ENCODE measurements at places on chromosomes 2 and 18.

DNA sequence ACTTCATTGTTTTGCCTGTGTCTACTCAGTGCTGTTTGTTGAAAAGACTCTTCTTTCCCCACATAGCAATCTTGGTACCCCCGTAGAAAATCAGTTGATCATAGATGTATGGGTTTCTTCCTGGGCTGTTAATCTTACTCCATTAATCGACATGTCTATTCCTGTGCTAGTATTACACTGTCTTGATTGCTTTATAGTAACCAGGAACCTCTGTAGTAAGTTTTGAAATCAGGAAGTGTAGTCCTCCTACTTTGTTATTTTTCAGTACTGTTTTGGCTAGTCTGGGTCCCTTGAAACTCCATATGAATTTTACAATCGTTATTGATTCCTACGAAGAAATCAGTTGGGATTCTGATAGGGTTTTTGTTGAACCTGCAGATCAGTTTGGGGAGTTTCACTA, 78.8 kb upstream of the FAM136A start:
- DNase-seq, result no peak

DNA sequence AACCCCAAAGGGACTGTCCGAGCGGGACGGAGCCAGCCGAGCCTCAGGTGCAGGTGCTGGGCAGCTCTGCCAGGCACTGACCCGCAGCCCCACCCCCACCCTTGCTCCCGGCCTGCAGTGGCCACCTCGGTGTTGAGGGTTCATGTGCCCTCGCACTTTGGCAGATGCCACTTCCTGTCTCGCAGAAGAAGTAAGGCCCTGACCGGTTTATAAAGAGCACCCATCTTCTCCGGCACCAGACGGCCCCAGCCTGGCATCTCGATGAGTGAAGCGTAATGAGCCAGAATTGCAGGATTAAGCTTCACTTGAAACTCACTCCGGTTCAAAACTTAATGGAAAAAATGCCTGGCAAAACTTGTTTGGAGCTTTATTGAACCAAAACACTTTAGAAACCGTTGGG, 10.9 kb upstream of the NFATC1 start:
- no peak for DNase-seq

DNA sequence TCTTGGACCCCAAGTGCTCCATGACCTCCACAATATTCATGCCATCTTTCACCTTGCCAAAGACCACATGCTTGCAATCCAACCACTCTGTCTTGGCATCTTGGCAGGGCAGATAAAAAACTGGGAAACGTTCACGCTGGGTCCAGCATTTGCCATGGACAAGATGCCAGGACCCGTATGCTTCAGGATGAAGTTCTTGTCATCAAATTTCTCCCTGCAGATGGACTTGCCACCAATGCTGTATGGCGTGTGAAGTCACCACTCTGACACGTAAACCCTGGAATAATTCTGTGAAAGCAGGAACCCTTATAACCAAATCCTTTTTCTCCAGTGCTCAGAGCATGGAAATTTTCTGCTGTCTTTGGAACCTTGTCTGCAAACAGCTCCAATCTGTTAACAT, 21.5 kb downstream of the CNOT11 start:
- DNase-seq, result no peak

DNA sequence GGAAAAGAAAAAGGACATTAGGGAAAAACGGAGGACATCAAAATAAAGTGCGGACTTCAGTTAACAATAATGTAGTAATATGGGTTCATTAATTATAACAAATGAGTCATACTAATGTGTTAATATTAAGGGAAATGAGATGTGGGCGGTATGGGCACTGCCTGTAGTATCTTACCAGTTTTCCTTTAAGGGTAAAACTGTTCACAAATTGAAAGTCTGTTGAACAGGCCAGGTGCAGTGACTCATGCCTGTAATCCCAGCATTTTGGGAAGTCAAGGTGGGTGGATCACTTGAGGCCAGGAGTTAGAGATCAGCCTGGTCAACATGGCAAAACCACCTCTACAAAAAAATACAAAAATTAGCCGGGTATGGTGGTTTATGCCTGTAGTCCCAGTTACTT, 56.8 kb upstream of the PMAIP1 start:
- no peak for DNase-seq

GRCh38 chr2:213145715-213146242, 5.6 kb downstream of the IKZF2 start:
- DNase-seq, result no peak

- peak; percentile 50 for DNase-seq
These were observed 856 bp downstream of the TIA1 start for GRCh38 chr2:70247364-70248180.

GRCh38 chr18:30288662-30289414, 753.7 kb downstream of the DSC3 start:
- DNase-seq, result no peak

DNA sequence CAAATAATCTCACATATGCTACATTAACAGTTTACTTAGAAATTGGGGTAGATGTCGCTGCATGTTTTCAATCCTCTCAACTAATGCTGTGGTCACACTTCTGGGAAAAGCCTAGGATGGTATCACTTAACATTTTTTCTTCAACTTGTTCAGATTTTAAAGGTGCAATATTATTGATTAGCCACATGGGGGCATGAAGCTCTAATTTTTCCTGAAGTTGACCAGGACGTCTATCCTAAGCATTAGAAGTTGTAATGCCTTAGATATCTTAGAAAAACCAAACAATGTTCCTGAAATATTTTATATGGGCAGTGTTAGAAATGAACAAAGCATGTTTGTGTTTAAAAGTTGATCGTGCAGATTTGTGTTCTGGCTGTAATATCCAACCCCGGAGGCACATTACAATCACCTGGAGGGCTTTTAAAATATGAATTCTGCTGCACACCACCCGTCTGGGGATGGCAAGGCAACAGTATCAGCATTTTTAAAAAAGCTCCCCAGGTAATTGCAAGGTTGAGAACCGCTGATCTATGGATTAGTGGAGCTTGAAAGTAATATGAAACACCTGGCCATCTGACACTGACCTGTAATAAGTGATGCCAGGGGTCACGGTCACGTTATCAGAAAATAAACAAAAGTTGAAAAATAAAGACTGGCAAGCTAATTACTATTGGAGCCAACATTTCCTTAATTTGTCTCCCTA, 100.5 kb upstream of the LMAN1 start:
- no peak for DNase-seq

DNA sequence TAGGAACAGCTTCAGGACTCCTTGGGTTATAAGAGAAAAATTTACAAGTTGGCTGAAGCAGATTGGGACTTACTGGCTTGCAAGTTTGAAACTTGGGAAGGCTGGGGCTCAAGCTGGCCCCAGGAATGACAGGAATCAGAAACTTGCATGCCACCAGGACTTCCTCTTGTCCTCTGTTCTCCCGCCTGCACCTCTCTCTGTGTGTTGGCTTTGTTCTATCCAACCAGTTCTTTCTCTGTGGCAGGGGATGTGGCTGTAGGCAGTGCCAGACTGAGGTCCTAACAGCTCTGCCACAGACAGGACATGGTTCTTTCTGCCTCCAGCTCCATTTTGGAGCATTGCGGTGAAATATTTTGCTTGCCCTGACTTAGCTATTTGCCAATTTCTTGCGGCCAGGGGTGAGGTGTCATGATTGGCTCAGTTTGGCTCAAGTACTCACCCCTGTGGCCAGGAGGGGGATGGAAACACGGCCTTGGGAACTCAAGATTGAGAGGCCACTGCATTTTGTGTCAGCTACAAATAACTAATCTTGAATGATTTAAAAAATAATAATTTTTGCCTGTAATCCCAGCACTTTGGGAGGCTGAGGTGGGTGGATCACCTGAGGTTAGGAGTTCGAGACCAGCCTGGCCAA, 48.9 kb downstream of the MEP1B start:
- no peak for DNase-seq

DNA sequence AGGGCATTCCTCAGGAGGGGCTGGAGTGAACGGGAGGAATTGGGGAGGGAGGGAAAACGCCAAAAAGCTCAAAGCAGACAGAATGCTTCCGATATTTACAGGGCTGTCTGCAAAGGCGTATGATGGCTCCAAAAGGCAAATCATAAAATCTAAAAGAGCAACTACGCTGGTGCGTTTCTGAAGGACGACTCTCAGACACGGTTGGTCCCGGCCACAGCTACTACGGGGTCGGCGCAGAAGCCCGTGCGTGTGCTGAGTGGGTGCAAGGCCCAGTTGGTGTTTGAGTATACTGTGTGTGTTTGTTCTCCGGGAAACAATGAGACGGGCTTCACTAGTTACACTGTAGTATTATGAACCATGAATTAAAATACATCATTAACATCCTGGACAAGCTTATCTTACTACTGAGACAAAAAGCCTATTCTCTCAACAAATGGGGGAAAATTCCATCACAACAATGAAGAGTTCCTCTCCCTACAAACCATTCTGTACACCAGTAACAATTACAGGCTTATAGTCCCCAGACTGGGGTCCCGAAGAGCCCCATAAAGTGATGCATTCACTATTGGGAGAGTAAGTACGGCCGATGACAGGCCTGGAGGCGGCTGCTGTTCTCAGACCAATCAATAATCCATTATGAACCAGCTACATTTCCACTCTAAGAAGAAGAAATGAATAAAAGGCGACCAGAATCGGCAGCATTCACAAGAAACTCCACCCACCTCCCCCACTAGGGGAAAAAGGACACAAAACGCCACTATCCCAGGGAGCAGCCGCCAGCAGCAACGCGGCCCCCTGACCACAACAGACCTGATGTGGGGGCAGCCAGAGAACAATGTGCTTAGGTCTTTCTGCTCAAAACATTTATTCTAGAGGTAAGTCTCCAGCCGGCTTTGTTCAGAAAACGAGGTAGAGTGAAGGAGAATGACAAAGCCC, 43.4 kb downstream of the ZNF516 start:
- DNase-seq, result no peak

- no peak for DNase-seq
These were observed 30.7 kb upstream of the KLHL14 start for GRCh38 chr18:32803568-32803967.

DNA sequence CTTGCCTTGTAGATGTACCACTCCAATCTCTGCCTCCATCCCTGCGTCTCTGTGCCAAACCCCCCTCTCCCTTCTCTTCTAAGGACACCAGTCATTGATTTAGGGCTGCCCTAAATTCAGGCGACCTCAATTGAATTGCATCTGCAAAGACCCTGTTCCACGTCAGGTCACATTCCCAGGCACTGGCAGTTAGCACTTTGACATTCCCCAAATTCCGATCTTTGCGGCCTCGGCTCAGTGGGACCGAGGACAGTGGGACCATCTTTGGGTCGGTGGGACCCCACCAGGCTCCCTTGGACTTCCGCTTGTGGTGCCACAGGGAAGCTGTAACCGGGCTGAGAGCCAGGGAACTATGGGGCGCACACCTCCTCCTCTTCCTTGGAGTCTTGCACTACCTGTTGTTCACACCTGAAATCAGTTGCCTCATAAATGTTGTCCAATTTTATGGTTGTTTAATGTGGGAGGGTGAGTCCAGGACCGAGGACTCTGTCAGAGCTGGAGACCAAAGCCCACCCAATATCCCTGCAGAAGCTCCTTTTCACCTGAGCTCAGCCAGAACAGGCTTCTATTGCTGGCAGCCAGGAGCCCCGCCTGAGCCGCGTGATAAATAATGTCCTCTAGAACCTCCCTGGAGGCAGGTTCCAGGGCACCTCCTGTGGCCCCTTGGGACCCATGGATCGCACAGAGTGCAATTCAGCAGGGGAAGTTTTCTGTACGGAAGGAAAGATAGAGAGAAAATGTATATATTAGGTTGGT, 271.6 kb downstream of the EIPR1 start:
- DNase-seq, result no peak

GRCh38 chr2:24439280-24439970, 51.6 kb upstream of the NCOA1 start:
- no peak for DNase-seq

DNA sequence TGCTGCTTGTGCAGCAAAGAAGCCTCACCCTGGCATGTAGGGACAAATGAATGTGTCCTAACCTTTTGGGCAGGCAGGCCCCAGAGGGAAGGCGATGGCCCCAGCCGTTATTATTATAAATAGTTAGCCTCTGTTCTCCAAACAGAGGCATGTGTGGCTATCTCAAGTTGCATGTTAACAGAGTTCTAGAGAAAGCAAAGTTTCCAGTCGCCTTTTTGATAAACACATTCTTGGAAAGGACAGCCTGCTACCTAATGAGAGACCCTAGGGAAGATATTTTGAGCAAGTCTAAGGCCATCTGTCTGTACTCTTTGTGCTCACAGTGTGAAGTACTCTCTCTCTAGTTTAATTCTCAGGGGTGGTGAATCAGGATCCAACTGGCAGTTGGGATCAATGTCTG, 97.4 kb upstream of the FHL2 start:
- DNase-seq, result no peak

GRCh38 chr18:2112435-2113045, 458.8 kb downstream of the METTL4 start:
- DNase-seq, result no peak

DNA sequence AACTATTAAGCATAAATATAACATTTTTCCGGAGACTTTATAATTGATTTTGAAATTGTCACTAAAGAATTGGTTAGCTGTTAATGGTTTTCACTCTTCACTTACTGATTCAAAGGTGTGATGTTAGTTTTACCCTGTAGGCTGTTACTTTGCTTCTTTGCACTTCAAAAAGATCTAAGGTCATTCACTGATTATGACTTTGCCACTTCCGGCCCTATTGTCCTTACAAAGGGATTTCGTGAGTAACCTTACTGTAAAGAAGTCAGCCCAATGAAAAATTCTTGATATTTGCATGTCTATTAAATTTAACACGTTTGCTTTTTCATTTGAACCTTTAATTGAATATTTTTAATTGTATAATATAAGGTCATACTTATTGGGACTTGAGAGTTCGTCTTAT, 61.4 kb downstream of the GREB1L start:
- no peak for DNase-seq

- no peak for DNase-seq
These were observed 1337.2 kb upstream of the NRXN1 start for GRCh38 chr2:52369178-52369577.

GRCh38 chr18:35143622-35144596, 96.9 kb upstream of the ZNF397 start:
- DNase-seq, result peak; percentile 73

DNA sequence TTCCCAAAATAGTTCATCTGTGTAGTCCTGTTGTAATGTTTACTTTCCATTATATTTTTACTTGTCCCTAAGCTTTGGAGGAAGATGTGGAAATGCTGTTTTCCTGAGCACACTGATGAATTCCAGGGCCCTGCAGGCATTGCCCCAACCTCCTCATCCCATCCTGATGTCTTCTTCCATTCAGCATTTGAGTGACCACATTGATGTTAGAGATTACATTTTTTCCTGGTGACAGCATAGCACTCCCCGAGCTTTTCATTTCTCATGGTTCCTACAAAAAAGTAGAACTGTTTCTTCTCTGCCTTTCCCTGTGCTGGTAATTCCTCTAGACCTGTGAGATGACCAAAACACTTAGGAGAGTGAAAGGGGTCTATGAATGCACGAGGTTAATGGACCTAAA, 4.8 kb downstream of the IL36A start:
- no peak for DNase-seq

All from hematopoietic multipotent progenitor cell treated with erythropoietin and hydrocortisone succinate and interleukin-3 and kit ligand, for 15 days (in vitro differentiated cells).